ENCODE measurements at places on chromosomes 5 and 9. TPM values are rescaled to one million over a fixed set of nuclear protein-coding genes. Genes with fewer than 3 reads are reported as not detected.

GRCh38 chr9:27206041-27206440, 90.9 kb downstream of the EQTN start:
- no peak overlapping the region for H3K4me3 ChIP-seq
- no peak for DNase-seq
- no peaks in the 10 kb centered on the region for H3K27me3 ChIP-seq
- H3K27ac ChIP-seq: no peak overlapping the region
- H3K36me3 ChIP-seq: no peaks in the 10 kb centered on the region
- H3K4me1 ChIP-seq: no peaks in the 10 kb centered on the region

DNA sequence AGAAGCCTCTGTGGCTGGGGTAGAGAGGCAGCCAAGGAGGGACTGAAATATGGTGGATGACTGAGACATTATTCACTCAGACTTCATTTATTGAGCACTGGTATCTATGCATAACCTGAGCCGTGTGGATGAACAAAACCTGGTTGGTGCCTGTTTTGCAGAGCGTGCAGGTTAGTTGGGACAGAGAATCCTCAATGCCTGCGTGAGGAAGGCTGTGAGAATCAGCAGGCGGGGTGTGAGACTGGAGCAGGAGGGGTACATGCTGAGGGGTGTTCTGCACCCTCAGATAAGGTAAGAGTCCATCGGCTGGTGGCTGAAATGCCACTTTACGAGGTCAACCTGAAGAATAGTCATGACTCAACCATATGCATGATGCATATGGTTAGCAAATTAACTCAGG, 271.6 kb downstream of the MED10 start:
- DNase-seq: no peak
- no peaks in the 10 kb centered on the region for H3K27me3 ChIP-seq
- no peak overlapping the region for H3K4me3 ChIP-seq
- H3K36me3 ChIP-seq: no peaks in the 10 kb centered on the region
- no peaks in the 10 kb centered on the region for H3K4me1 ChIP-seq
- no peak overlapping the region for H3K27ac ChIP-seq

Gene GPR21
- total RNA-seq: 5.7 TPM

Gene TRPM3
- 3.3 TPM for total RNA-seq

DNA sequence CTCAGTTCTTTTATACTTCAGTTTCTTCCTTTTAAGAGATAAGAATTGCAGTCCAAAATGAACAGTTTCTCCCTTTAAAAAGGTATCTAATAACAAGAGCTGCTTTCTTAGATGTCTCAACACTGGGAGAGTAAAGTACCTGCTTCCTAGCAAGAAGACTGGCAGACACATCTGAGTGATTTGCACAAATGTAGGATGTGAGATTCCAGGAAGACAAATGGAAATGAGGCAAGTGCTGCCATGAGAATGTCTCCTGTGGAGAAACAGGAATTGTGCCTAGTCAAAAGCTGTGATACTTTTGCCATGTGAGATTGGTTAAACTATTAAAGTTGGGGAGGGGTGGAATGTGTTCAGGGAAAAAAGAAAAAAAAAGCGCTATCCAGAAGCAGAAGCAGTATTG, 159.1 kb downstream of the HTR1A start:
- H3K4me3 ChIP-seq: no peak overlapping the region
- H3K27me3 ChIP-seq: no peaks in the 10 kb centered on the region
- no peaks in the 10 kb centered on the region for H3K36me3 ChIP-seq
- H3K27ac ChIP-seq: no peak overlapping the region

GRCh38 chr5:77329664-77330430, 119.4 kb downstream of the PDE8B start:
- H3K27ac ChIP-seq: peak overlapping the region; percentile 66
- no peaks in the 10 kb centered on the region for H3K27me3 ChIP-seq
- H3K4me1 ChIP-seq: peaks cover 30% of the 10 kb centered on the region
- peak; percentile 77 for DNase-seq

Gene OMD
- total RNA-seq: 36.2 TPM

DNA sequence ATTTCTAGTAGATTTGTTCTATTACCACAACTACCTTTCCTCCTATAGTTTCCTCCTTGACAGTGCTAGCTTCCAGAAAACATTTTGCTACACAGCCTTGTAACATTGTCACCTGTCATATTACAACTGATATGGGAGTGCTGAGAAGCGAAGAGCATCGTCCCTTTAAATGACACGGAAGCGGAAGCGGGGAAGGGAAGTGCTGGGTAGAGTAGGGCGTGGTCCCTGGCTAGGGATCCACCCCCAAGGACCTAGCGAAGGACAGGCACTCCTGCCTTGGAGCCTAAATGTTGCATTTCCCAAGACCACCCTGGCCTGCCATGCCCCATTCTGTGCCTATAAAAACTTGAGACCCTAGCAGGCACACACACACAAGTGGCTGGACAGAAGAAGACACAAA, 57.4 kb upstream of the RANBP6 start:
- no peaks in the 10 kb centered on the region for H3K36me3 ChIP-seq
- no peaks in the 10 kb centered on the region for H3K27me3 ChIP-seq
- no peak overlapping the region for H3K27ac ChIP-seq
- no peak for DNase-seq
- H3K4me1 ChIP-seq: no peaks in the 10 kb centered on the region

Gene SPATA9
- total RNA-seq: not detected

- no peaks in the 10 kb centered on the region for H3K27me3 ChIP-seq
- no peak for DNase-seq
- no peak overlapping the region for H3K4me3 ChIP-seq
- no peaks in the 10 kb centered on the region for H3K4me1 ChIP-seq
- H3K27ac ChIP-seq: peak overlapping the region; percentile 73
- no peaks in the 10 kb centered on the region for H3K36me3 ChIP-seq
These were observed 36.6 kb upstream of the VCAN start for GRCh38 chr5:83434946-83435345.

Gene PLPPR1
- total RNA-seq: not detected

DNA sequence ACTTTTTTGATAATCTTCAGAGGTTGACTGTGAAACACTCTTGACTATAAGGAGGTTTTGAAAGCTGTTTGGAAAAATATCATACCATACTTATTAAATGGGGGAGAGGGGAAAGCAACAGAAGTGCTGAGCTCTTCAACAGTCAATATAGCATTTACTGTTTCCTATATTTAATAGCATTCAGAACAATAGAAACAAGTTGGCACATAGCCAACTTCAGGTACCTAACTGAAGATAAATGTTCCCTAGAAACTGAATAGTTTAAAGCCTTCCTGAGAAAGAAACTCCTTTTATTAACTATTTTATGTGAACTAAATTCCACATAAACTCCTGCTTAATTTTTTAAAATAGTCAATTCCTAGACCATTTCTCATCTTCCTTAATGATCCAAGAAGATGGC, 26.3 kb downstream of the SLC31A1 start:
- no peaks in the 10 kb centered on the region for H3K27me3 ChIP-seq
- no peak for DNase-seq
- no peaks in the 10 kb centered on the region for H3K36me3 ChIP-seq
- H3K27ac ChIP-seq: no peak overlapping the region
- no peaks in the 10 kb centered on the region for H3K4me1 ChIP-seq

Gene C8G
- 8.6 TPM for total RNA-seq

- no peaks in the 10 kb centered on the region for H3K27me3 ChIP-seq
- no peak overlapping the region for H3K4me3 ChIP-seq
- H3K27ac ChIP-seq: no peak overlapping the region
- H3K4me1 ChIP-seq: peaks cover 5% of the 10 kb centered on the region
These were observed 53.8 kb upstream of the KLF9 start for GRCh38 chr9:70468291-70468690.

Gene PCDHGA1
- total RNA-seq: not detected

- H3K27ac ChIP-seq: no peak overlapping the region
- H3K36me3 ChIP-seq: peaks cover 43% of the 10 kb centered on the region
- H3K4me3 ChIP-seq: no peak overlapping the region
- peak; percentile 73 for DNase-seq
- H3K27me3 ChIP-seq: no peaks in the 10 kb centered on the region
These were observed 70.0 kb downstream of the SECISBP2 start for GRCh38 chr9:89388084-89388867.

- peak overlapping the region; percentile 92 for H3K4me3 ChIP-seq
- H3K4me1 ChIP-seq: peaks cover 3% of the 10 kb centered on the region
- DNase-seq: peak; percentile 65
- peak overlapping the region; percentile 44 for H3K27ac ChIP-seq
- no peaks in the 10 kb centered on the region for H3K36me3 ChIP-seq
These were observed 802 bp downstream of the ITGA2 start for GRCh38 chr5:52989781-52990527.

- H3K4me3 ChIP-seq: no peak overlapping the region
- no peak for DNase-seq
- no peaks in the 10 kb centered on the region for H3K27me3 ChIP-seq
- H3K4me1 ChIP-seq: peaks cover 4% of the 10 kb centered on the region
- H3K36me3 ChIP-seq: no peaks in the 10 kb centered on the region
These were observed 175.1 kb downstream of the CCDC192 start for GRCh38 chr5:127878174-127878750.

DNA sequence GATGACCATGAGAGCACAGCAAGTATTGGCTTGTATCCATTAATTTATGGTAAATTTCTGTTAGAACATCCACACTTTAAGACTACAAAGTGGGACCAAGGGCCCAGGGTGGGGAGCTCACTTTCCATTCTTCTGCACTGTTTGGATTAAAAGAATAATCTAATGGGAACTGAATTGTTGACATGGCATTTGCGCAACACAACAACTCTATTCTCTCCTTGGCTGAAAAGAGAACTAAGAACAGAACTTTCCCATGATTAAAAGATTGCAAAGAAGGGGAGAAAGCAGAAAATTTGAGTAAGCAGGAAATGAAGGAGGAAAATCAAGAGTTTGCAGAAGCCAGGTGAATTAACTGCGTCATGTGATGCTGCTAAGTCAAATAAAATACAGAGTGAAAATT, 143.4 kb downstream of the HINT1 start:
- no peak for DNase-seq
- H3K4me1 ChIP-seq: no peaks in the 10 kb centered on the region
- H3K27me3 ChIP-seq: no peaks in the 10 kb centered on the region
- no peak overlapping the region for H3K27ac ChIP-seq
- H3K4me3 ChIP-seq: no peak overlapping the region

Gene ARL14EPL
- not detected for total RNA-seq

- no peak overlapping the region for H3K4me3 ChIP-seq
- H3K27me3 ChIP-seq: no peaks in the 10 kb centered on the region
- H3K27ac ChIP-seq: no peak overlapping the region
- no peaks in the 10 kb centered on the region for H3K36me3 ChIP-seq
These were observed 153.5 kb downstream of the CDH6 start for GRCh38 chr5:31346896-31347551.

DNA sequence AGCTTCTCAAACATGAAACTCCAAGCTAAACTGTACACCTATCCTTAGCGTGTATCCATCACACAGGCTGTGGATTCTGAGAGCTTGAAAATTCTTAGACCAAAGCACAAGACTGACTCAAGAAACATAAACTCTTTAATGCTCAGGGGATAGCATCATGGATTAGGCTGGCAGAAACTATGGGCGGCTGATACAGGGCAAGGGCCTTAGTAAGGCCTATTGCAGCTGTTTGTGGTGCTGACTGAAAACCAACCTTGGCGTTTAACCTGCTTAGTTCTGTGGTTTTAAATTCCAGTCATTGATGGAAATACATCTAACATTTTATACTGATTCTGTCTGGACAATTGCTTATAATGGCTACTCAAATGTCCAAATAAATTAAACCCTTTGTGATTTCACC, 183.7 kb downstream of the TLR4 start:
- no peak overlapping the region for H3K27ac ChIP-seq
- H3K36me3 ChIP-seq: no peaks in the 10 kb centered on the region
- no peaks in the 10 kb centered on the region for H3K4me1 ChIP-seq
- no peak overlapping the region for H3K4me3 ChIP-seq
- H3K27me3 ChIP-seq: no peaks in the 10 kb centered on the region
- no peak for DNase-seq

- H3K4me1 ChIP-seq: no peaks in the 10 kb centered on the region
- no peak overlapping the region for H3K27ac ChIP-seq
- no peak overlapping the region for H3K4me3 ChIP-seq
- H3K27me3 ChIP-seq: no peaks in the 10 kb centered on the region
- DNase-seq: no peak
These were observed 76.3 kb downstream of the MED10 start for GRCh38 chr5:6302075-6302474.

Gene ELOVL7
- total RNA-seq: 41.8 TPM

Gene MAP1B
- 1,059 TPM for total RNA-seq

DNA sequence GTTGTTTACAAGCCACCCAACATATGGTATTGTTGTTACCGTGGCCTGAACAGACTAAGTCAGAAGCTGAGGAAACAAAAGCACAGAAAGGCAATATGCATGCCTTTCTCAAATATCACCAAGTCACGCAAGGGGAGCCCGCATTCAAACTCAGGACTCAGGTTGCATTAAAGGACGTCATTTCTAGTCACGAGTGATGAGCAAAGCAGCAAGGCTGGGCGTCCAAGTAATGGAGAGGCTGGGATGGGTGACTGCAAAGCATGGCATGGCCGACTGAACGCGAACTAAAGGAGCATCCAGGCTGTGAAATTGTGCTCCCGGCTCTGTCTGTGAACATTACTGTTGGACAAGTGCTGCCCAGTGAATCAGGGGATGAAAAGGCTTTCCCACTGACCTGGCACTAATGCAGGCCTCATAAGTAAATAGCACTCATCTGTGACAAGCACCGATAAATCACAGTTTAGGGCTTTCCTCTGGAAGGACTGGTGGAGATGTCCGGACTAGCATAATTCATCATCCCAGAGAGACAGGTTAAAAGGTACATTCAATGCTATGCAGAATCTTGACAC, 202.8 kb downstream of the SPOCK1 start:
- H3K27ac ChIP-seq: no peak overlapping the region
- no peak overlapping the region for H3K4me3 ChIP-seq
- DNase-seq: no peak
- no peaks in the 10 kb centered on the region for H3K27me3 ChIP-seq

DNA sequence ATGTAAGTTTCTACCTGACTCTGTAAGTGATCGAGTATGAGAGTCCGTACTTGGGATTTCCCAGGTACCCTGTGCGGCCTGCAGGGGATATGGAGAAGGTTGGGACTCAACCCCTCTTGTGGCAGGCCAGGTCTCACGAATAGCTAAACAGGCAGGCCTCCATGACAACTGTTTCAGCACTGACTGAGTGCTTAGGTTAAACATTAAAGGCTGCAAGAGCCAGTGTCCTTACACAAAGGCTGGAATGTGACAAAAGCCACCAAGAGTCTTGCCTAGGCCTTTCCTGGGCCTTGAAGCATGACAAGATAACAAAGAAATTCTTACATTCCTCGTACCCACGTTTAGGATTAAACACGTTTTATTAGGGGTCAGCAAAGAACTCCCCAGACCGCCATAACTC, 58.6 kb downstream of the THBS4 start:
- H3K4me1 ChIP-seq: no peaks in the 10 kb centered on the region
- no peak overlapping the region for H3K27ac ChIP-seq
- no peaks in the 10 kb centered on the region for H3K36me3 ChIP-seq

DNA sequence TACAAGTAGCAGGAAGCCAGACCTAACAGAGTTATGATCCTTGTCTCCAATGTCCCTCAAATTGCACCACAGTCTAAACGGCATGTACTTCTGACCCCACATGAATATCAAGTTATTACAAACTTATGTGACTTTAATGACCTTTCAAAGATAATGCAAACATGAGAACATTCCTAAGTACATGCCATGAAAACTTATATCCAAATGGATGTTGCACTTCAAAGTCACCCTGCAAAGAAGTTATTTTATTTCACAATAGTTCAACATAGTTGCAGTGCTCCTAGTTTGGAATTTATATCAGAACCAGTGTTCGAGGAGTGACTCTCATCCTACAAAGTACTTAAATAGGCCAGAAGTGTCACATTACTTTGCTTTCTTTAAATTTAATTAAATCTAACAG, 41.2 kb upstream of the ITGA1 start:
- no peaks in the 10 kb centered on the region for H3K4me1 ChIP-seq
- no peak overlapping the region for H3K4me3 ChIP-seq
- H3K36me3 ChIP-seq: no peaks in the 10 kb centered on the region
- DNase-seq: no peak
- H3K27ac ChIP-seq: no peak overlapping the region

- no peaks in the 10 kb centered on the region for H3K36me3 ChIP-seq
- no peak overlapping the region for H3K27ac ChIP-seq
- peak; percentile 19 for DNase-seq
These were observed 106.4 kb downstream of the CACNA1B start for GRCh38 chr9:137984005-137984404.
